ENCODE measurements at places on chromosomes 6 and 20.
A peak's percentile ranks its signal among the peaks of the same experiment; 100 is the strongest.

- no peak for DNase-seq
Observed at GRCh38 chr6:49648036-49648435, 11.4 kb upstream of the RHAG start.

DNA sequence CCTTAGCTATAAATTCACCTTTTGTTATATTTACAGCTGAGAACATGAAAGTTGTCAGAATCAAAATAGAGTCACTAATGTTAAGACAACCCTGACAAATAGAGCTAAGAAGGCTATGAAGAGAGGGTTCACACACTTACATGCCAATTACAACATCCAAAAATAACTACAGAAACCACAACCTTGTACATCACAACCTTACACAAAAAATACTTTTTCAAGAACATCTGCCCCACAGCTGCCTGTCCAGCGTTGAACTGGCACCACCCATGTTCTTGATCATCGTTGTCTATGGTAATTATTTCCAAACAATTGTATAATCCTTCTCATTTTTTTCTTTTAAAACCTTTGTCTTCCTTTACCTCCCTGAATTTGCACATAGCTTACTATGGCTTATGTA, 231.2 kb upstream of the FKBP1C start:
- DNase-seq: no peak

DNA sequence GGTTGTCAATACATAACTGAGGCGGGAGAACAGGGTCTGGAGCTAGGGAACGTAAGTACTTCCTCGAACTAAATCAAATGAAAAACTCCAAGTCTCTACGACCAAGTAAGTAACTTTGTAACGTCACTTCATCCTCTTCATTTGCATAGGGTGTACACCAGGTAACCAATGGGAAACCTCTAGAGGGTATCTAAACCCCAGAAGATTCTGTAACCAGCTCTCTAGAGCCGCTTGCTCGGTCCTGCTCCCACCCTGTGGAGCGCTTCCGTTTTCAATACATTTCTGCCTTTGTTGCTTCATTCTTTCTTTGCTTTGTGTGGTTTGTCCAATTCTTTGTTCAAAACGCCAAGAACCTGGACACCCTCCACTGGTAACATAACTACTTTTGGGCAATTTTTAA, 133.5 kb upstream of the TMEM170B start:
- DNase-seq: no peak

DNA sequence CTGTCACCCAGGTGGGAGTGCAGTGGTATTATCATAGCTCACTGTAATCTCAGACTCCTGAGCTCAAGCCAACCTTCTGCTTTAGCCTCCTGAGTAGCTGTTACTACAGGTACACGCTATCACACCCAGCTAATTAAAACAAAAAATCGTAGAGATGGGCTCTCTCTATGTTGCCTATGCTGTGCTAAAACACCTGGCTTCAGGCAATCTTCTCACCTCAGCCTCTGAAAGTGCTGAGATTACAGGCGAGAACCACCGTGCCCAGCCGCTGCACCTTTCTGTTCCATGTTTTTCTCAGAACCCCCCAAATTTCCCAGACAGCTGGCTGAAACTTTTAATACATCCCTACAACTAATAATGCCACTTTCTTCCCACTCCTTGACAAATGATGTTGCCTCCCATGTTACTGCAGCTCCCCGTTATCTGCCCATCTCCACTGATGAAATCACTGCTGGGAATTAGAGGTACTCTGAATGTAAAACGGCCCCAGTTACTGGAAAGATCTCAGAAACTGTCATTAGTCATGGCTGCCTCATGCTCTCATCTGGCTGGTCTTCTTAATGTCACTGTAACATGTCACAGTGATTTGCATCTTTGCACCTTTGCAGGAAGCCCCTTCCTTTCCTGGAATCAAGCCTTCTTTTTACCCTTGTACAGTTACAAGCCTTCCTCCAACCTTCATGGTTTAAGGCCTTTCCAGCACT, 697.5 kb downstream of the PRKN start:
- DNase-seq: no peak

DNA sequence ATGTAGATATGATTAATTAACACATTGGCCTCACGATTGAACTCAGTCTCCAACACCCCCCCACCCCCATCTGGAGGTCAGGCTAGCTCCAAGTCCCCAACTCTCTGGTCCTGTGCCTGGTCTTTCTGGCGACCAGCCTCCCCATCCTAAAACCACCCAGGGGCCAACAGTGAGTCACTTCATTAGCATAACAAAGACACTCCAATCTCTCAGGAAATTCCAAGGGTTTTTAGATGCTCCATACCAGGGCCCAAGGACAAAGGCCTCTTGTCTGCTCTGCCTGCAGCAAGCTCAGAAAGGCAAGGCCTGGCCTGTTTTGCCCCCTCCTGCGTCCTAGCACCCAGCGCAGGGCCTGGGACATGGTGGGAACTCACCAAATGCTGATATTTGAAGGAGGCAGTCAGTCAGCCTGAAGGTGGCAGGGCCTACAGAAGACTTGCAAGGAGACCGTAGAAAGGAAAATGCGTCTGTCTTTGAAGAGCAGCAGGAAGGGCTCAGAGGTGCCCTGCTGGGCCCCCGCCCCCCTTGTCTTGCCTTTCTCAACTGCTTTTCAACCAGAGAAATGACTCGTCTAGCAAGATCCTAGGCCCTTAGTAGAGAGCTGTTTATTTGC, 184.7 kb downstream of the CDH4 start:
- DNase-seq: peak; percentile 73

DNA sequence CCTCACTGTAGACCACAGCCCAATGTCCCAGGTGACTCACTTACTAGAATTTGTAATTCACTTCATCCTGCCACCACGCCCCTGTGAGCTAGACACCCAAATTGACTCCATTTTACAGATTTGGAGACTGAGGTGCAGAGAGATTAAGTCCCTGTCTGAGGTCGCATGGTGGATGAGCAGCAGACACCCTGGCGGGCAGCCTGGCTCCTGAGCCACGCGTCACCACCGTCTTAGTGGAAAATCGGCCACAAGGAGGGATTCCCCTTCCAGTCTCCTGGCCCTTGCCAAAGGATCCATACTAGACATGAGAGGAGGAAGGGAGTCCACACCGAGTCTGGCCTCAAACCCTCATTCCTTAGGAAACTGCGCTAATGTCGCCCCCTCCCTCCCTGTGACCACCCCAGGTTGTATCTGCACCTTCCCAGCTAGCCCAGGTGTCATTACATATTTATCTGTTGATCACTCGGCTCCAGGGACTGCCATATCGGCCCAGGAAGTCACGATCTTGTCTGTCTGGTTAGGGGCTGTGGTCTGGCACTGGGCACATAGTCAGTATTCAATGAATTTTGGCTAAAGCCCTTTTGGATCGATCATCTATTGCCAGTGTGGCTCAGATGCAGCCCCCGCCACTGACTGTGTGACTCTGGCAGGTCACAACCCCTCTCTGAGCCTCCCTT, 25.7 kb upstream of the PTGIS start:
- DNase-seq: no peak

DNA sequence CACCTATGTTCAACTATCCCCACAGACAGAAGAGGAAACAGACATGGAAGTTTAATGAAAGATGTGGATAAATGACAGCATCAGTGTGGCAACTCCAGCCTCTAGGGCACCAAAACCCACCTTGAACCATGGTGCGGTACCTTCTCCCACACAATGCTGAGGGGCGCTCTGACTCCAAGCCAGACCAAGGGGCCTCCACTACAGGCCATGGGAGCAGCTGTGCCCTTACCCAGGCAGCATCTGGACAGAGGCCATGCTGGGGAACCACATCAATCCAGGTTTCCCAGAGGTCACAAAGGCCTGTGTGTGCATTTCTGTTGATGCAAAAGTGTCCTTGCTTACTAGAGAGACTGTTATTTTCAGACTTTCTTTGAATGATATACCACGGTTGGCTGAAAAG, 4.1 kb downstream of the PRR18 start:
- no peak for DNase-seq

- DNase-seq: peak; percentile 85
Observed at GRCh38 chr6:125983246-125983945, 2.9 kb upstream of the TRMT11 start.

- no peak for DNase-seq
Observed at GRCh38 chr6:136654086-136654485, 103.9 kb upstream of the MAP7 start.

- DNase-seq: no peak
Observed at GRCh38 chr6:133190912-133191311, 50.2 kb upstream of the EYA4 start.
